ENCODE measurements at places on chromosomes 4 and X. TPM values are rescaled to one million over a fixed set of nuclear protein-coding genes. Genes with fewer than 3 reads are reported as not detected.

The TRAPPC11 gene
- total RNA-seq, result 22.2 TPM

DNA sequence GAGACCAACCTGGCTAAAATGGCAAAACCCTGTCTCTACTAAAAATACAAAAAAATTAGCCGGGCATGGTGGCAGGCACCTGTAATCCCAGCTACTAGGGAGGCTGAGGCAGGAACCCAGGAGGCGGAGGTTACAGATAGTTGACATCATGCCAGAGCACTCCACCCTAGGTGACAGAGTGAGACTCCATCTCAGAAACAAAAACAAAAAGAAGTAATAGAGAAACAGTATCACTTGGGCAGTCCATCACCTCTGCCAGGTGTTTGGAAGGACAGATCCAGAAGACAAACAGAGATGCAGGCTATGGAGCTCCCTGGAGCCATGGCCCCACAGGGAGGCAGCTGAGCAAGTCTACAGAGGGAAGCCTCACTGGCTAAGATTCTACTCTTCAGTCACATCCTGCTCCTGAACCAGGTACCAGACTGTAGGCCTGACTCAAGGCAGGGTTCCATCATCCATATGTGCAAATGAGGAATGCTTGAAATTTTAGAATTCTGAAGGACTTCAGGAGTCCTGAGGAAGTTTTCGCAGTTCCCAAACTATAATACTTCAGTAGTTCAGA is 81.4 kb upstream of the CPEB2 start:
- no peak for DNase-seq

GRCh38 chr4:20255823-20256222 is 4.1 kb downstream of the SLIT2 start:
- DNase-seq, result no peak

- DNase-seq, result peak; percentile 36
These were observed at the start of gene ZMAT1 for GRCh38 chrX:101931488-101932248. ZMAT1 (minus strand) TSS chrX:101932027; CDS start chrX:101932008, 19 bp downstream.
